ENCODE measurements at places on chromosomes 7 and 10.

- no peak for DNase-seq
Measured at GRCh38 chr7:41992881-41993867, 243.8 kb downstream of the GLI3 start.

GRCh38 chr10:79446758-79447084, 1.3 kb upstream of the ZCCHC24 start:
- DNase-seq = no peak

DNA sequence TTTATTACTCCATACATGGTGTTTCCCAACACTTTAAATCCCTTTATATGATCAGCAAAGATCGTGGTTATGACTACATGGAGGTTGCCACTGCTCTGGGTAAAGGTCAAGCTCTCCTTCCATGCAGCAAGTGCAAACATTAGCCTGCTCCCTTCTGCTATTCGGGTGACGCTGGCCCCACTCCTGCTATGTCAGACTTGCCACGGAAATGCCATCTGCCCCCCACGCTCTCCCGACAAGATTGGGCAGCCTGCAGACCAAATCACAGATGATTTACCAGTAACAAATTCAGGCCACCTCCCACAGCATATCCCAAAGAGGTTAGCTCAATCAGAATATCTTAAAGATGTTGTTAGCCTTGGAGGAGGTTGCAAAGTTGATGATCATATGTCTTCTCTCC, 77.8 kb upstream of the MGMT start:
- DNase-seq = no peak

- DNase-seq = no peak
Measured at GRCh38 chr10:27601503-27601902, 97.4 kb downstream of the RAB18 start.

GRCh38 chr10:35639728-35640401, 2.2 kb downstream of the FZD8 start:
- no peak for DNase-seq

- no peak for DNase-seq
Measured at GRCh38 chr7:99943641-99944496, 14.4 kb upstream of the GJC3 start.

Measured in T-helper 2 cell (primary cell).